Putamen (tissue), 1 donor: ENCODE measurements at places on chromosomes 6 and 20.

- DNase-seq, result no peak
Measured at GRCh38 chr6:43722920-43723545, 35.4 kb upstream of the MRPS18A start.

GRCh38 chr6:128271527-128271926, 248.9 kb downstream of the PTPRK start:
- DNase-seq, result no peak

DNA sequence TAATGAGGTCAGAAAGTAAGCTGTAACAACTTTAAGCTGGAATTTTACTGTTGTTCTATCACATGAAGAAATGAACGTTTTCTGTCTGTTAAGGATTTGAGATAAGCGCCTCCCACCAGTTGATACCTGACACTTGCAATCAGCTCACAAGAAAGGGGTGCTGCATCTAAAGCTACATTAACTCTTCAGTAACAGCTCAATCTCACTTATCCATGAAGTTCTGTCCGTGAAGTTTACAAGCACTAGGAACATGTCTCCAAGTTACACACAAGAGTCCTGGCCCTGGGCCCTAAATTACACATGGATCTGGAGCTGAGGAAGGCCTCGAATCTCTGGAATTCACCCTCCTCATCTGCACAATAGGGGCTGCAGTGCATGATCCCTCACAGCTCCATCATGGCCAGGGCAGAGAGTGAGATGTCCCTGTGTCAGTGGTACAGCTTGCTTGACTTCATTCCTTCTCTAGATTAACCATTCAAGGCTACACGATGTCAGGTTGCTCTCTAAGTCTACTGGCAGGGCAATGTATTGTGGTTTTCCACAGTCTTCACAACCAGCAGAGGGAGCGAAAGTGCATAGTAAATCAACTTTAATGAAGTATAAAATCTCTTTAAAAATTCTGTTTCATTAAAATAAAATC, 182.4 kb upstream of the MCHR2 start:
- no peak for DNase-seq

- DNase-seq, result no peak
Measured at GRCh38 chr6:126804332-126805064, 314.0 kb upstream of the RSPO3 start.

- no peak for DNase-seq
Measured at GRCh38 chr20:38450412-38450975, 15.4 kb upstream of the SNHG17 start.

- DNase-seq, result no peak
Measured at GRCh38 chr6:107803957-107804356, 20.2 kb downstream of the SCML4 start.

DNA sequence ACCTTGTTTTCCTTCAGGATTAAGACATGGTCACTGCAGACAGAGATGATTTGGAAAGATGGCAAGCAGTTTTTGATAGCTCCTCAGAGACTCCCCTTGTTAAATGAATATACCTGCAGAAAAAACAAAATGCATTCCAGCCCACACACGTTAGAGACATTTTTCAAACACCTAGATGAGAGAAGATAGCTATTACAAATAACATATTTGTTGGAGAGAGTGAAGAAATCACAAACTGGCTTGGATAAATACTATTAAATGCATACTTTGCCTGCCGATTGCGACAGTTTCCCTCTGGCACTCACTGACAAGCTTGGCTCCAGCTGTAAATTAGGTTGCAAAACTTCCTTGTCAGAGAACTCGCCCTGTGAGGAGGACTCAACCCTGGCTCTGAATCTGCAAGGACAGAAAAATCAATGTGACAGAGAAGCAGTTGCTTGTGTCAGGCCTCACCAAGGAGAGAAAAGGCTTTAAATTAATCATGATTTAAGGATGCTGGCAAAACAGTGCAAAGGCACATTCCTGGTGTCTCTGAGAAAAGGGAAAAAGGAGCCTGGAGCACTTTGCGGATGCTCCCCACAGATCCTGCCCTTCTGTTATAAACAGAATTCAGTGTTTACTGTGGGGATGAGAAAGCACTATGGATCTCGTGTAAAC, 423.7 kb upstream of the MARCKS start:
- peak; percentile 2 for DNase-seq

- DNase-seq, result no peak
Measured at GRCh38 chr6:56605435-56605834, 37.3 kb downstream of the DST start.

DNA sequence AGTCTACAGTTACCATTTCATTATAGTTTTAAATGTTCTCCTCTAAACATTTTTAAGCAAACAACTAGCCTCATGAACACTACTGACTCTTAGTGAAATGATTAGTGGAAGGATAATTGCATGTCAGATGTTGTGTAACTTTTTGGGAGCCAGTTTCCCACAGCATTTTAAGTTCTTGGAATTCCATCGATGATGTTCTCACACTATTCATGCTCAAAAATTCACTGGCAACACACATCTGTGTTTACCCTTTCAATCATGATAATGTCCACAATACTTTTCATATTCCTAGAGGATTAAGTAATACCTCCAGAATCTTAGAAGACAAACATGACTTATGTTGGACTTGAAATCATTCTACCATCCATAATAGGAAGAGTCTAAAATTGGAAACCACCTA, 678.1 kb upstream of the ID4 start:
- no peak for DNase-seq

GRCh38 chr20:16048876-16049275, 524.4 kb downstream of the KIF16B start:
- DNase-seq, result no peak

DNA sequence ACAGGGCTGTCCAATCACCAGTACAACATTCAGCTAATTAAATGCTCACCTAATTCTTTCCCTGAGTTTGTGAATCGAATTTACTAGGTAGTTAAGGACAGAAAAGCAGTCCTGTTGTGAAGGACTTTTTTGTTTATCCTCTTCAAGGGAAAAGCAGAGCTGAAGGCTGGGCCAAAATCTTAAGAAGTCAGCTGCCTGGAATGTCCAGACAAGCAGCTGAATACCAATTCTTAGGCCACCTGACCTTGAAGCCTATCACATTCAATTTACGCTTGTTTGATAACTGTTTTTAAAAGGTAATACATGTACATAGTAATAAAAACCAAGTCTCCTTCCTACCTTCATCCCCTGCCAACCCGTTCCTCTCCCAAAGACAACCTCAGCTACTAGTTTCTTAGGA, 56.4 kb downstream of the UQCC1 start:
- no peak for DNase-seq

- no peak for DNase-seq
Measured at GRCh38 chr20:29874476-29875202, 1382.8 kb upstream of the DEFB115 start.

- DNase-seq, result no peak
Measured at GRCh38 chr6:118397671-118398465, 150.2 kb upstream of the PLN start.

GRCh38 chr6:118319894-118320649, 228.0 kb upstream of the PLN start:
- DNase-seq, result no peak

DNA sequence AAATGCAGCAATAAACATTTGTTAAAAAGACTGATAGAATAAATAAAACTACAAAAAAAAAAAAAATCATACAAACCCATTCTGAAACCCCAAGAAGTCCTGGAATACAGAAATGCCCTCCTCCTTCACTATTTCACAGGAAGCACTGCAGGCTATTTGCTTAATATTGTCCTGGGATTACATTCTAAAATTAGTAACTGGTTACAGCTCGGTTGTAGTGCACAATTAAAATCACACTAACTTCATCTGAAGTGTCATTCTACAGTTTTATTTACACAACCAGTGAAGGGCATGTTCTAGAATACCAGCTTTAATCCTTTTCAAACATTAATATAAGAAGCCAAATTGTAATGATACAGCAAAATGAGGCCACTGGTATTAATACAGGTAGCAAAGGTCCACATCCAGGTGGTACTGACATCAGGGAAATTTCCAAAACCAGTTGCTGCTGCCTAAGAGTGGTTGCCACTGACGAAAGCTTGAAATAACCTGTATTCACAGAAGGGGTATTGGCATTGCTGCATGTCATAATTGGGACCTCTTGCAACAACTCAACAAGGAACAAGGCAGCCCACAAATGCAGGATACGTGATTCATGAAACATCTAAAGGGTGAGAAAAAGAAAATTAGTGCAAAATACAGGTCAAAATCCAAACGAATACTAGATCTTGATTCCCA, 26.9 kb downstream of the AKIRIN2 start:
- DNase-seq, result no peak

GRCh38 chr6:168196385-168196860, 117.4 kb upstream of the FRMD1 start:
- no peak for DNase-seq

GRCh38 chr6:26331218-26332073, 33.6 kb upstream of the BTN3A2 start:
- no peak for DNase-seq

- DNase-seq, result no peak
Measured at GRCh38 chr6:92259171-92259570, 1160.2 kb downstream of the EPHA7 start.

DNA sequence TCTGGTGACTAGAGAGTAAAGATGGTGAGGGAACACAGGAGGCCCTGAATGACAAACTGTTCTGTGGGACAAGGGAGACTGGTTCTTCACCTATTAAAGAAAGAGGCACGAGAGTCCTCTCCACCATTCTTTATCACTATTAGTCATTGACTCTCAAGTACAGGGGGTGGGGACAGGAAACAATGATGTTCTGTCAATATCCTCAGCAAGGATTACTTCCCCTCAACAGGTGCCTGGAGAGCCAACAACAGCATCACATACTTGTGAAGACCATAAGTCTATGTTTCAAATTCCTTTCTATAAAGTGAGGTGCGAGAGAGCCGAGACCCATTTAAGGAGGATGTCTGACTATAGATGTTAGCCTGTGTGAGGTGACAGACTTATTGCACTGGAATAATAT, 72.4 kb upstream of the TBC1D7 start:
- DNase-seq, result no peak

- no peak for DNase-seq
Measured at GRCh38 chr20:46118481-46119020, 437 bp downstream of the CD40 start.

DNA sequence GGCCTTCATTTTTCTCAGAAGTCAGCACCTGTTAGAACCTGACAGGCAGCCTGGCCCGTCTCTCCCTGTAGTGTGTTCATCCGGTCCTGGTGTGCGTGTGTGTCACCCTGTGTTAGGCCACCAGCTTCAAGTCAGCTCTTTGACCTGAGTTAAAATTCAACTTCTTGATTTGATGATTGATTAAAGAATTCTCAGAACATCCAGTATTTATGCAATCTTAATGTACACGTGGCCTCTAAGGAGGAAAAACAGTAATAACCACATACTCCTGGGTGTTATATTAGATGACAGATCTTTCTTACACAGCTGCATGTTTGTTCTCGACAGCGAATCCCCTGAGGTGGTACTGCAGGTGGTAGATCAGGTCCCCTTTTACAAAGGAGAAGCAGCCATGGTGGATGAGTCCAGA, 19.1 kb upstream of the TMEM217 start:
- DNase-seq, result no peak

GRCh38 chr20:59895908-59896307, 37.5 kb downstream of the SYCP2 start:
- DNase-seq, result no peak

DNA sequence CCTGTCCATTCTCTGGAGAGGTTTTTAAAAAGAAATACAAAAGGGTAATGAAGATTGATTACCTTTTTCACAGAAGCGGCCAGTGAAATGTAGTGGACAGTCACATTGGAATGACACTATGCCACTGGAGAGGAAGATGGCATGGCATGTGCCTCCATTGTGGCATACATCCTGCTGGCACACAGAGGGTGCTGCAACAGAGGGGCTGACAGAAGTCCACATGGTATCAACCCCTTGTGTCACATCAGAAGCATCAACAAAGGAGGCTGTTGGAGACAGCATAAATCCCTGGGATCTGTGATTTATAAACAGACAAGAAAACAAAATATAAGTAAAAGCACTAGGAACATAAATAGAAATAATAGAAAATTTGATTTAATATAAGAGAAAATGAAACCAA, 594.9 kb downstream of the PHF3 start:
- DNase-seq, result no peak

GRCh38 chr6:152428126-152428525, 209.0 kb downstream of the SYNE1 start:
- no peak for DNase-seq

DNA sequence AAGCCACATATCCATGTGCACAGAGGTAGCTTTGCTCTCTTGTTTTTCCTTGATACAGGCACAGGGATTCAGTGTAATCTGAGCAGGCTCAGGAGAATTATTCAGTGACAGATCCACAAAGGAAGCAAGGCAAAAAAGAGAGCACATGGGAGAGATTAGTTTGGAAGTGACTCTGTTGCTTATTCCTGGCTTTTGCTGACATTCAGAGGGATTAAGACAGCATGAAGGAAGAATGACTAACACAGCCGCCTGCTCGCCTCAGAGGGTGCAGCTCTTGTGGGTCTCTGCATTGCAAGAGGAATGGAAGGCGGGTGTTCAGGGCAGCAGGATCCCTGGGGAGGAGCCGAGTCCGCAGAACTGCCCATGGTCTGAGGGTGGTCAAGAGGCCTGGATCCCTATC, 203.4 kb upstream of the KCNQ5 start:
- peak; percentile 26 for DNase-seq

DNA sequence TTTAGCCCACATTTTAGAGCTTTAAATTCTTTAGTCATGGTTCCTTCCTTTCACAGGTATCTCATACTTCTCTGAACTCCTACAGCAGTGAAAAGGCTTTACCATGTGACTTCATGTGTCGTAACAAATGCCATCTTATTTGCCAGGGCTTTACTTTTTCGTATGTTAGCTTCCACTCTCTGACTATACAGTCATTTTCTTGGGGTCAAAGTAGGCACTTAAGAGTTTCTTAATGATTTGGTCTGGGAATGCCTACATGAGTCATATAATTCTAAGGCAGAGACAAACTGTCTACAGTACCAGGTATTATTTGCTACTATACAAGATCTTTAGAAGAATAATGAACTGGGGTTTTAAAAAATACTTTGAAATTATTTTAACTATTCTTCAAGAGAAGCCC, 15.0 kb downstream of the RAB23 start:
- DNase-seq, result no peak

GRCh38 chr6:164130151-164130550, 715.6 kb downstream of the QKI start:
- no peak for DNase-seq

DNA sequence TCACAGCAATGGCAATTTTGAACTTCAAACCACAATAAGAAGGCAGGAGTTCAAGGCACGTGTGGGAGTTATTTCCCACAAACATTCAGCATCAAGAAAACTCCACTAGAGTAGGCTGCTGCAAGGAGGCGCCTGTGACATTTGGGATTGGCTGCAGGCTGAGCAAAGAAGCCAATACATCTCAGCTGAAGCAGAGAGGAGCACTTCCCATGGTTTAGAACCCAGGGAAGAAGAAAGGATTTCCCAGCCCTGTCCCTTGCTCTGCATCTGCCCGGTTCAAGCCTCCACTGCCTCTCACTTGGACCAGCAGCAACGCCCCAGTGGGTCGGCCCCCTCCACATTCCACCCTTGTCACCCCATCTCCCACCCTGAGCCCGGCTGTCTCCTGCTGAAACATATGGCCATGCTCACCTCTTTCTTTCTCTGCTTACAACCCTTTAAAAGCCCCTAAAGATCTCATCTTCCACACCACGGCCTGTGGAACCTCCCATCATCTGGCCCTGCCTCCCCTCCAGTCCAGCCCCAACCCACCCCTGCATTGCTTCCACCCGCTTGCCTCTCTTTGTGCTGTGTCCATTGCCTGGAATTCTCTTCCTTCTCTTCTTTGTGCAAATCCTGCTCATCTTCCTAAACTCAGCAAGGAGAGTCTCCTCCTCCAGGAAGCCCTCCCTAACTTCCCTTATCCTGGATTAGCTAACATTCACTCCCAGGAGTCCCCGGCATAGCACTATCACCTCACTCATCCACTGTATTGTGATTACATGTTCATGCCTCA, 128.3 kb downstream of the ANKRD60 start:
- no peak for DNase-seq
